Stimulated activated CD4-positive, alpha-beta T cell treated with anti-CD3 and anti-CD28 coated beads, Interleukin-1b, Interleukin-23, amount 100 ng/mL, for 1 hour (primary cell): ENCODE measurements at places on chromosomes 2 and 18.

GRCh38 chr2:226869371-226869770, 33.5 kb downstream of the RHBDD1 start:
- no peak for DNase-seq

DNA sequence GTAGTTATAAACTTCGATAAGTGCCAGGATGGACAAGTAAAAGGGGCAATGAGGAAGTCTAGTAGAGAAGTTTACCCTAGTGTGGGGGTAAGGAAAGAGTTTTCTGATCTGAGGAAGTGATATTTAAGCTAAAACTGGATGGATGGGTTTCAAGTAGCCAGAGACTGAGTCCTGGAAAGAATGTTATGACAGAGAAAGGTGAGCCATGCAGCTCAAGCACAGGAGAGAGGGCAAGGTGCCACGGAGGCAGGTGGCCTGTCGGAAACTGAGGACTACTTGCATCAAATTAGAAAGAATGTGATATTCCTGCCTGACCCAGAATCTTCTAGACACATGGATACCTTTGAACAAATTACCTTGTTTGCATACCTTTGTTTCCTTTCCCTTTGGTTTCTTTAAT, 26.5 kb downstream of the NMUR1 start:
- DNase-seq = no peak

GRCh38 chr2:10039658-10040410, 3.5 kb upstream of the KLF11 start:
- no peak for DNase-seq

DNA sequence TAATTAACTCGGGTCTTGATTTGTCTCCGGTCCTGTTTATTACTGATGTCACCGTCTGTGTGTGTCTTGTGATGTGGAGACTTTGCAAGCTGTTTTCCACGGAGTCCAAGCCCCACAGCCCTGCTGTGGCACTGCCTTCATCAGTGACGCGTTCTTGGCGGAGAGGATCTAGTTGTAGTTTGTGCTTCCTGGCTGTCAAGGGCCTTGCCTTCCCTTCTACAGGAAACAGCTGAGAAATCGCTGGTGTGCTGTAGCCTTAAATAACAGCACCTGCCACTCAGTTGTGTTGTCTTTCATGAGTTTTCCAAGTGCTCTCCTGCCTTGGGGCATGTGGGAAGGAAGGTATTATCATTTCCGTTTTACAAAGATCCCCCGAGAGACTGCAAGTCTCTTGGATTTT, 26.3 kb downstream of the CTIF start:
- no peak for DNase-seq

- no peak for DNase-seq
Observed at GRCh38 chr18:46040033-46040746, 31.9 kb downstream of the PSTPIP2 start.

DNA sequence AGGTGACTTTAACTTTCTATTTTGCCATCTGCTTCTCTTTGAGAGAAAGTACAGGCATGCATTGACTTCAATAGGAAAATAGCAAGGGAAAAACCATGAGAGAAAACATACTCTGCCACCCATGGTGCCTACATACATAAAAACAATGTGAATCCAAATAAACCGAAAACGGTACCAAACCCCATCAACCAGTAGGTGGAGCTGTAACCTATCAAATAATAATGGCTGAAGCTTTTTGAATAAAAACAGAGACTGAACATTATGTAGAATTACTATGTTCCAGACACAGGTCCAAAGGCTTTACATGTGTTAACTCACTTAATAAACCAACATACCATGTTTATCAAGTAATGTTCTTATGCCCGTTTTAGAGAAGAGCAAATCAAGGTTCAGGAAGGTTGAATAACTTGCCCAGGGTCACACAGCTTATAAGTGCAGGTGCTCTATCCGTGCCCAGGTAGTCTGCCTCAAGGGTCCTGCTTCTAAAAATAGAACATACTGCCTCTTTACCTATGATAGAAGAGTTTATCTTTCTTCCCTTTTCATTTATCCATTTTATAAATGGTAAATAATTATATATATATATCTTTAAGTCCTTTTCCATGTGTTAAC, 293.9 kb upstream of the SYT4 start:
- no peak for DNase-seq

- no peak for DNase-seq
Observed at GRCh38 chr2:236367506-236368289, 103.5 kb upstream of the ASB18 start.

GRCh38 chr2:131050896-131051295, 42.4 kb downstream of the FAM168B start:
- no peak for DNase-seq

DNA sequence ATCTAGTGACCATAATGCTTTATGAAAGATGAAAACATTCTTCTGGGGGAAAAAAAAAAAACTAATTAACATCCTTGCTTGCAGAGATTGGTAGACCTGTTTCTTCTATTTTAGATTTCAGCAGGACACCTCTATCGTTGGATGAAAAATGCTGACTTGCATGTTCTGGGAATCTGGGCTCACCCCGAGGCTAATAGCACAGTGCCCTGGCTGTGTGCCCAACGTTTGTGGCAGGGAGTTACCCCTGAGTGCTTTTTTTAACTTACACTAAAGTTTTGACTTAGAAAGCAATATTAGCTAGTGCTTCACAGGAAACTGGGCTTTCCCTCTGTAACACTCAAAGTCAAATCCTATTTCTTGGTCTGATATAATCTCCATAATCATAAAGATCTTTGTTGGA, 233.2 kb downstream of the SLC8A1 start:
- no peak for DNase-seq

GRCh38 chr2:15041429-15041837, 408.9 kb downstream of the LRATD1 start:
- DNase-seq = no peak

DNA sequence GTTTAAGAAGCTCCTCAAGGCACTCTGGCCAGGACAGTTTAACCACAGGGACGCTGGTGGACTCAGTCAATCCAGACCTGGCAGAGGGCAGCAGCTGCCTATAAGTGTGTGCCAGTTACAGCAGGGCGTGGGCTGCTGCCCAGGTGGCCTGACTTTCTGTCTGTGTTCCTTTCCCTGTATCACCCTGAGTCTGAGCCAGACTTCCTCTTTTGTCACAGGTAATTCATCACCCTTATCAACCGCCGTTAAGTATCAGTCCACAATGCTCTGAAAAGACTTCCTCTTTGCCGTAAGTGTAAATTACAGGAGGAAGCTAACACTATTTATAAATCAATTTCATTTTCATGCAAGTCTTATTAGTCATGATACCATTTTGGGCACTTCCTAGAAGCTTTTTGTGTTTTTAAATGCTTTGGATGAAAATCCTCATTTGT, 7.0 kb downstream of the LPIN1 start:
- DNase-seq = no peak

- DNase-seq = no peak
Observed at GRCh38 chr2:156077041-156077742, 255.3 kb downstream of the NR4A2 start.

- no peak for DNase-seq
Observed at GRCh38 chr2:197348721-197349360, 38.3 kb upstream of the ANKRD44 start.
